Skin of body (tissue), 3 donors: ENCODE measurements at places on chromosomes 3 and 15. TPM values are rescaled to one million over a fixed set of nuclear protein-coding genes. Genes with fewer than 3 reads are reported as not detected.

- peak; percentile 56 for DNase-seq
Observed at GRCh38 chr15:72472992-72473610, 1.0 kb upstream of the ARIH1 start.

DNA sequence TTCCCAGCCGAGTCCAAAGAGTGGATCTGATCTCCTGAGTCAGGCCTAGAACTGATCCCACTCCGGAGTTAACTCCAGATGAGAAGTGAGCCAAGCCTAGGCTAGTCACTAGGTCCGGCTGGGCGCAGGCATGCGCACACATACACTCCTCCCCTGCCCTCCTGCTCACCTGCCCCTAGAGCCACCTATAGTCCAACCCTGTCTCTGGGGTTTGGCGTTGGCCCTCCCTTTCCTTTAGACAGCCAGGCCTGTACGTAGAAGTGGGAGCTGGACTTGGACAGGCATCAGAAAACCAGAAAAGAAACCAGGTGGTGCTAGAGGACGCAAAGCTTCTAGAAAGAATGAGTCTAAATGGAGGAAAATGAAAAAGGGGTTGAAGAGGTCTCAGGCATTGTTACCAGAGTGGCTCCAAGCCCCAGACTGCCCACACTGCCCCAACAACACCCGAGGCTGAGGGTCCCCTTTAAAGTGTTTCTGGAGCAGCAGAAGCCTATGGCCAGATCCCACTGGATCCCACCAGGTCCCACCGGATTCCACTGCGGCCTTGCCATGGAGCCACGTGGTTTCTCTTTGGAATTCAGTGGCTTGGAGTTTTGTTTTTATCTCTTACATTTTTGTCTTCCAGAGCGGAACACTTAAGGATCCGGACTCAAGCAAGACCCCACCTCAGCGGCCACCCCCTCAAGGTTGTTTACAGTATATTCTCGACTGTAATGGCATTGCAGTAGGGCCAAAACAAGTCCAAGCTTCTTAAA is 24.2 kb upstream of the TIMP4 start:
- no peak for DNase-seq

DNA sequence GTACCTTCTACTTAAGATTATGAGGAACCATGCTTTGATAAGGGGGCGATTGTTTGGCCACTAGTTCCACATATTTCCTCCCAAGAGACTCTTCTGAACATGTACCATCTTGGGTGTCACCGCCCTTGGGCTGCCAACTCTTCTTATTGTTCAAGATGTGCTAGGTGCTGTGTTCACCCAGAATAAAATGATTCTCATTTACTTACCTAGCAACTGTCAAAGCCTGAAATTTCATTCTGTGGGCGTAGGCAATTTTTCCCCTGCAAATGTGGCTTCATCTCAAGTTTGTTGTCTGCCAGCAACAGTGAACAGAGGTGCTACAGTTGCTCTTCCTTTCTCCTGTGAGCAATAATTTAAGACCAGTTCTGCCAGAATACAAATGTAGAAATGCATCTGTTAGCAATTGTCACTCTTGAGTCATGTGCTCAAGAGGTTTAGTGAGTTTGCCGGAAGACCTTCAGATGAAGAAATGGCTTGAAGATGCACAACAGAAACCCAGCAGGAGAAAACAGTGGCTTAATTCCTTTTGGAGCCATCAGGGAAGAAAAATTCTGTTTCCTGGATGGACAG is 41.3 kb upstream of the RARB start:
- peak; percentile 68 for DNase-seq

GRCh38 chr3:144344925-144345548 is 373.4 kb downstream of the DIPK2A start:
- DNase-seq, result no peak

- no peak for DNase-seq
Observed at GRCh38 chr3:13197795-13198194, 124.6 kb upstream of the IQSEC1 start.

- no peak for DNase-seq
Observed at GRCh38 chr3:55202326-55202725, 274.5 kb upstream of the LRTM1 start.

GRCh38 chr15:62475591-62475990 is 310.5 kb upstream of the C2CD4B start:
- no peak for DNase-seq

- no peak for DNase-seq
Observed at GRCh38 chr3:121649645-121650044, 11.1 kb downstream of the HCLS1 start.

- DNase-seq, result no peak
Observed at GRCh38 chr3:9214185-9214584, 35.3 kb downstream of the SRGAP3 start.

FSIP1 gene
- total RNA-seq, result 0.89 TPM

CDHR4 gene
- total RNA-seq, result not detected

SLC9C1 gene
- 0.89 TPM for total RNA-seq

DOCK3 gene
- total RNA-seq, result 0.89 TPM
